NCI-H2081 (cell line): ENCODE measurements at places on chromosomes 16 and 17.

DNA sequence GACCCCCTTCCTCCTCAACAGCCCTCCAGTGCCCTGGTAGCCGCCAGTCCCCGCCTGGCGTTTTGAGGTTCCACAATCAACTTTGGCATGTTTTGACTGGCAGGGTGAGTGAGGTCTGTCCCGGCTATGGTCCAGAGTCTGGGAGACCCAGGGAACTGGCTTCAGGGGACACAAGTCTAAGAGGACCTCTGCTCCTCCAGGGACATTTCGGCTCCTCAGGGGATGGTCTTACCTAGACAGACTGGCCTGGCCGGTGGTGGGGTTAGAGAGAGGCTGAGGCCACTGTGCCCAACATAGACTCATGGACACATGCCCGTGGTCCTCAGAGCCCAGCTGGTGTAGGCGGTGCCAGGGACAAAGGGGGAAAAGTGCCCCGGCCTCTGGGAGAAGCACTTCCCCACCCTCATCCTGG is 2.2 kb downstream of the TMC8 start:
- DNase-seq = no peak

GRCh38 chr17:66584927-66585326 is 250.0 kb upstream of the CACNG5 start:
- DNase-seq = no peak

DNA sequence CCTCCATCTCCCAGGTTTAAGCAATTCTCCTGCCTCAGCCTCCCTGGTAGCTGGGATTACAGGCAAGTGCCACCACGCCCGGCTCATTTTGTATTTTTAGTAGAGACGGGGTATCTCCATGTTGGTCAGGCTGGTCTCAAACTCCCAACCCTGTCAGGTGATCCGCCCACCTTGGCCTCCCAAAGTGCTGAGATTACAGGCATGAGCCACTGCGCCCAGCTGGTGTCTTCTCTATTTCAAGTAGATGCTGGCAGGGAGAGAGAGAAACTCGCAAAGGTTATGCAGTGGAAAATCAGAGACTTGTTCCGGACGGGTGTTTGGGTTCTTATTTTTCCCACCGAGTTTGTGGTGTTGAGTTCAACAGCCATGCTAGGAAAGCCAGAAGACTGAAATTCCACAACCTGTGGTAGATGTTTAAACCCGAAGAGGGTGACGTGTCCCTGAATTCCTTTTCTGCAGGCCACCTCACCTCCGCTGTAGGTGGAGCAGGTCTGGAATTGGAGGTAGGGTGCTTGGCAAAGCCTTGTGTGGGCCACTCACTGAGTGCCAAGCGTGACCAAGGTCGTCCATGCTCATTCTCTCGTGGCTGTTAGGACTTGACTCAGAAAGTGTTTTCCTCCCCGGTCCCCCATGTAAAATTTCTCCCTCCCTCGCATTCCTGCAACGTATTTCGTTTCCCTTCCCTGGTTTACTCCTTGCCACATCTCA is 7.3 kb upstream of the ZDHHC7 start:
- no peak for DNase-seq

DNA sequence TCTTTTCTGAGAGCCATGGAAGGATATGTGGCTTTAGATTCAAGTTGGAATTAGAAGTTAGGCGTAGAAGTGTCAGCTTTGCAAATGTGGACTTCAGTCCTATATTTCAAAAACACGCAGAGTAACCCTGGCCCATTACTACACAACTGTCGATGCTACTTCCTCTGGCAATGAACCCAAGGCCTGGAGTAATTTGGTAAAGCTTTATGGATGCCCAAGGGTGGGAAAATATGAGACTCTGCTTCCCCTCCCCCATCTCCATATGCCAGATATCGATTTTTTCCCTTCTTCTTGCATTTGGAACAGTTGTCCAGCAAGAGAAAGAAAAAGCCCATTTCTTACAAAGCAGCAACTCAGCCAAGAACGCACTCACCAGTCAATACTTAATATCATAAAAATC is 2.9 kb upstream of the MAP1LC3B start:
- no peak for DNase-seq

GRCh38 chr17:57422574-57423164 is 166.3 kb downstream of the MSI2 start:
- no peak for DNase-seq

- no peak for DNase-seq
These were observed at the start of gene CCDC102A for GRCh38 chr16:57536306-57537193. TSS of gene CCDC102A (minus strand) at chr16:57536571. CDS start at chr16:57529177, 7,394 bp downstream.

DNA sequence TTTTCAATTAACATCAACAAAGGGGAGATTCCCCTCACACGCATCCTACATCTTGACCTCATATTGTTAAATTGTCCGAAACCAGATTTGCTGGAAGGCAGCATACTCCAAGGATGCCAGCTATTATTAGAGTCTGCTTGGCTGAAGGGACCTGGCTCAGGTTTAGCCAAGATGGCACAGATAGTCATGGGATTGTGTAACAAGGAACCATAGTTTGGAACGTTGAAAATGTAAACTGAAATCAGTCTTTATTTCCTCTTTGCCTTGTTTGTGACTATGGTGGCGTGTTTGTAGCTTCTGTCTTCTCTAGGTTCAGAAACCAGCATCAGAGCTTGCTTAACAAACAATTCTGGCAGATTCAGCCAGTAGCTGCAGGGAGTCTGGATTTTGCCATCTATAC is 5.9 kb downstream of the ARSG start:
- no peak for DNase-seq

DNA sequence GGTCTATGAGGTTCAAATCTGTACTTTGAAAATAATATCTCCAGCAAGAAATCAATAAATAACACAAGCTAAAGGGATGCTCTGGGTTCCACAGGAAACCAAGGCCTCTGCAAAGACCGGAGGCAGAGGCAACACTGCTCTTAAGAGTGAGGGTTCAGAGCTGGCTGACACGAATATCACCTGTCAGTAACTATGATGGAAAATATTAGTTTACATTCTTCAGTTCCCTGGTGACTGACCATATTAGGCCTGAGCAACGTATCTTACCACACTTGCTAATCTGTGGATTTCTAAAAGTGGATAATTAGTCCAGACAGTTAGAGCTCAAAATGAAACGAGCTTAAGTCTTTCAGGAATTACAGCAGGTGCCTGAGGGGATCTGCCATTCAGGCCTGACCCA is 459.3 kb downstream of the HS3ST3B1 start:
- DNase-seq = no peak

DNA sequence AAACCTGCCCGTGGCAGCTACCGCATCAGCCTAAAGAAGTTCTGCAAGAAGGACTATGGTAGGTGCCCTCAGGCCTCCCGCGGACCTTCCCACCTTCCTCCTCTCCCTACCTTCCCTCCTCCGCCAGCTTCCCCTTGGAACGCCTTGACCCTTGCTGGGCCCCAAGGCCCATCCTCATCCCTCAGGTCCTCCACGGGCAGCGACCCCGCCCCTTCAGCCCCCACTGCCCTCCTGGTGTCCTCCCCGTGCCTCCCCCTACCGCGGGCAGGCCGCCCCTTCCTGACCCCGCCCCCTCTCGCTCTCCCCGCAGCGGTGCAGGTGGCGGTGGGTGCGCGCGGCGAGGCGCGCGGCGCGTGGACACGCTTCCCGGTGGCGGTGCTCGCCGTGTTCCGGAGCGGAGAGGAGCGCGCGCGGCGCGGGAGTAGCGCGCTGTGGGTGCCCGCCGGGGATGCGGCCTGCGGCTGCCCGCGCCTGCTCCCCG is 1.4 kb upstream of the TBC1D24 start:
- peak; percentile 52 for DNase-seq

DNA sequence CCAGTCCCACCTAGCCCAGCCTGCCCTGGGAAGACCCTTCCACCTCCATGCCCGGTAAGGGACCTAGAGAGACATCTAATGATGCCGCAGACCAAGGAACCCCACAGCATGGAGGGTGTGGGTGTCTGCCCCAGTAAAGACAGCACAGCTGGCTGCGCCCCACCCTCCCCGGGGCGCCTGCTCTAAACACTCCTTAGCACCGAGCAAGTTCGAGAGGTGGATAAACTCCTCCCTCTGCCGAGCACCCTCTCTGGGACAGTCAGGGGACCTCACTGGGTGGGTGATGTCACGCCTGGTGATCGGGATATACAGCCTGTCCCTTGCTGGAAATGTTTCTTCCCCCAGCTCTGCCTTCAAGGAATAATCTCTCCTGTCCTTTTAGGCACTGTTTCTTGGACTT is 16.7 kb upstream of the DNAI2 start:
- no peak for DNase-seq

GRCh38 chr16:12516621-12517309 is 286.9 kb downstream of the CPPED1 start:
- DNase-seq = no peak

GRCh38 chr16:84940670-84941551 is 70.4 kb downstream of the ZDHHC7 start:
- DNase-seq = no peak

DNA sequence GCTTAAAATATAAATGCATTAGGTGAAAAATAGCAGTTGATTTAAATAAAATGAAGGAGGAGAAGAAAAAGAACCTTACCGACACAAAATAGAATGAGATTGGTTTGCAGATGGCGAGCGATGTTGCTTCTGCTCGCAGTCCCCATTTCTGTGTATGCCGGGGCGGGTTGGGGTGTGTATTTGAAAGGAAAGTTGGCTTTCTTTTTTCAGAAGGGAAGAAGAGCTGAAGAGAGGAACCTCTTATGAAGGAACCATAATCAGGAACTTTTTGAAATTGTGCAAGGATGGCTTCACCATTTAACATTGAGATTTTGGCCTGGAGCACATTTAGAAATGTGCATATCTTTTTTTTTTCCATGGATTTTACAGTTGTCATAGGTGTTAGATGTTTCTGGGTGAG is at the start of gene IGSF6:
TSS of gene IGSF6 (minus strand) at position 156 of the 400 bp plus-strand sequence. CDS start at position 146, 10 bp downstream.
- no peak for DNase-seq

GRCh38 chr16:50888486-50889261 is 146.8 kb downstream of the CYLD start:
- DNase-seq = no peak

GRCh38 chr16:5736209-5736930 is 638.8 kb upstream of the EEF2KMT start:
- no peak for DNase-seq

DNA sequence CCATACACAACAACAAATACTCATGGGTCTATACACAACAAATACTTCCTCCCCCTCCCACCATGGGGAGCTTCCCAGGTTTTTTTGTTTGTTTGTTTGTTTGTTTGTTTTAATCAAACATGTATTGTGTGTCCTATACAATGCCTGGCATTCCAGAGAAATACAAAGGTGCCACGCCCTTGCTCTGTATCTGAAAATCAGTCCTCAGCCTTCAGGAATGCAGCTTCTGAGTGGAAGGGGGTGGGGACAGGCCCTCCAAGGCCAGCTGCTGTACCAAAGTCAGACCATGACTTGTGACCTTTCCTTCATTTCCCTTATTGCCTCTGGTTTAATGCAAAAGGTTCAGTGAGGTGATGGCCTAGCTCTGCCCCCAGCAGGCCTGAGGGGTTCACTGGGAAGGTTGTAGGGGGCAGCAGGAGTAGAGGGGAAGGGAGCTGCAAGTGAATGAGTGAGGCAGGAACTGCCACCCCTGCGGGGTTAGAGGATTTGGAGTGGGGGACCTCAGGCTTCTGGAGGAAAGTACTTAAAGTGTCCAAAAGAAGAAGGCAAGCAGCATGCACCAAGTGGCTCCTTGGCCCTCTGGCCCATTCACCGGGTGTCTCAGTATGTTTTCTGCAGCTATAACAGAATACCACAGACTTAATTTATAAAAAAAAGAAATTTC is 105.2 kb downstream of the CLEC16A start:
- DNase-seq = no peak

GRCh38 chr17:18257268-18257981 is 1.1 kb downstream of the FLII start:
- DNase-seq = no peak

- DNase-seq = no peak
These were observed 16.6 kb downstream of the TMC6 start for GRCh38 chr17:78111727-78112517.

- no peak for DNase-seq
These were observed 61.4 kb downstream of the TMEM100 start for GRCh38 chr17:55661256-55661758.

- DNase-seq = no peak
These were observed 252.0 kb upstream of the ASIC2 start for GRCh38 chr17:33545124-33545523.

GRCh38 chr17:17468217-17469010 is 8.4 kb upstream of the MED9 start:
- no peak for DNase-seq
